Thoracic aorta endothelial cell (primary cell): ENCODE measurements at places on chromosomes 4 and X. TPM values are rescaled to one million over a fixed set of nuclear protein-coding genes. Genes with fewer than 3 reads are reported as not detected.

The REELD1 gene
- total RNA-seq: 0.07 TPM in 1 of 2 replicates, not detected in the other

The PTTG2 gene
- not detected in 2 replicates for total RNA-seq

The CPE gene
- total RNA-seq: 2.1 and 8.7 TPM in 2 replicates

The MAGEA8 gene
- total RNA-seq: not detected in 2 replicates

The NUDT9 gene
- total RNA-seq: 18.0 and 21.0 TPM in 2 replicates

The TMPRSS11B gene
- total RNA-seq: not detected in 2 replicates

The BRS3 gene
- total RNA-seq: not detected in 2 replicates

The DNAAF6 gene
- total RNA-seq: not detected in 2 replicates

The SOWAHB gene
- total RNA-seq: not detected in 2 replicates

The JCHAIN gene
- total RNA-seq: not detected in 2 replicates
